AG09309 (cell line): ENCODE measurements at places on chromosomes 7 and 10.
A peak's percentile ranks its signal among the peaks of the same experiment; 100 is the strongest.

DNA sequence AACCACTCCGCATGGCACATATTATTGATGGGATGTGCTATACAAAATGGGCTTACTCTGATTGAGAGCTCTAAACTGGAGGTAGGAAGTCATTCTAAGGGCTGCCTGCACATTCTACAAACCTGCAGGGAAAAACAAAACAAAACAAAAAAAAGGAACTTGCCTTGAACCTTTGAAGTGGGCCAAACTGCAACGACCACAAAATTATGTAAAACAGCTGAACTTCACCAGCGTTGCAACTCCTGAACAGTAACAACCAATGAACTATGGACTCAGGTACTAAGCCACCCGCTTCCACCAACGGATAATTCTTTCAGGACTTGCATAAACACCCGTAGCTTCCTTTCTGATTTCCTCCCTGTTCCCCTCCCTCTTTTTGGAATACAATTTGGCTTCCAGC is 80.4 kb downstream of the ZNF248 start:
- no peak for DNase-seq

GRCh38 chr7:55177068-55177530 is 158.3 kb downstream of the EGFR start:
- DNase-seq: no peak

DNA sequence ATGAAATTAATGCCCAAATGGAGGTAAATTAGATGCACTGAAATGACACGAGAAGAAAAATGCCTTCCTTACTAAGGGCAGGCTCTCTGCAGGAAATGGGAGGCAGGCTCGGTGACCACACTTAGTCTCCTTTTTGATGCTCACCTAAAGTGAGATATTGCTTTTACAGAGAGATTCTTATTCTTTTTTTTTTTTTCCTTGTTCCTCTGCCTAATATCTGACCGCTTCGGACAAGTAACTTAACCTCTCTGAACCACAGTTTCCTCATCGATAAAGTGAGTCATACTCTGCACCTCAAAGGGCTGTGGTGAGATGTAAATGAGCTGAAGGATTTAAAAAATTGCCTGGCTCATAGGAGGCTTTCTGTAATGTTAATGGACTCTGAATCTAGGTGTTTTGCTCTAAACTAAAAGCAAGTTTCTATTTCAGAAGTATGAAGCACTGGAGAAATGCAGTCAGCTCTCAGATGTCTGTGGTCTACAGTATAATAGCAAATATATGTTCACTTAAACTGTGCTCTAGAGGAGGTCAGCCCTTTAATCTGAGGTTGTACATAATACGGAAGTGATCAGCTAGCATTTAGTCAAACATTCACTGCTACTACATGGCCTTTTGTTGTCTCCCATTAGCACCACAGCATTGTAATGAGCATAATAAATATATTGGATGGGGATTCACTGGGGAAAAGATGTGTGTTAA is 23.2 kb downstream of the NKX2-3 start:
- no peak for DNase-seq

GRCh38 chr10:73774637-73775036 is 7.2 kb upstream of the CHCHD1 start:
- DNase-seq: no peak

DNA sequence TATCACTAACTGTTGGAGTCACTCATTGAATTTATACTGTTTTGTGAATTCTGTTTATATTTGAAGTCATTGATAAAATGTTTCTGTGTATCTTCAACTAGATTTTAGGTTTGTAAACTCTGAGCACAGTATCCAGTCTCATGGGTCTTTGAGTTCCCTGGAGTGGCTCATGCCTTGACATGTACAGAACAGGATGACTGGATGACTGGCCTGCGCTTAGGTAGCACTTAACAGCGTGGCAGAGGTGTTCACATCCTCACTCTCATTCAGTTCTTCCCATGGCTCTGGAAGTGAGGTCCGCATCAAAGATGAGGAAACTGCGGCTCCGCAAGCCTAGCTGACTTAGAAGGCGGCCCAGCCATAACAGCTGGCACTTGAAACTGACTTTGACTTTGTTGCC is 576.9 kb downstream of the SUGCT start:
- DNase-seq: no peak

DNA sequence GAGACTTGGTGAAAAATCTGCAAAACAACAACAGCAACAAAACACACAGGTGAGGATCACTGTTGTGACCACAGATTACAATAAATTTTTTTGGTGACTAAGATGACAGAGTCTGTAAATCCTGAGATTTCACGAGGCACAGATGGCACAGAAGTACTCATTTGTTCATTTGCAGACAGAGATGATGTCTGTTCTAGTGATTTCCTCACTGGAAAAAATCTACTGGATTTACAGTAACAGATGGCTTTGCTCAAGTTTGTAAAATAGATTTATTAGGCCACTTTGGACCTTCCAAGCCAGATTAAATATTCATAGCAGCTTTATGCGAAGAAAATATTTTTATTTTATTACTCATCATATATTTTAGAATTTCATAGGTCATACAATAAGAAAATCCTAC is 113.5 kb upstream of the IL6 start:
- DNase-seq: peak; percentile 68

- no peak for DNase-seq
These were observed 44.1 kb upstream of the SLC39A12 start for GRCh38 chr10:17907641-17908040.

DNA sequence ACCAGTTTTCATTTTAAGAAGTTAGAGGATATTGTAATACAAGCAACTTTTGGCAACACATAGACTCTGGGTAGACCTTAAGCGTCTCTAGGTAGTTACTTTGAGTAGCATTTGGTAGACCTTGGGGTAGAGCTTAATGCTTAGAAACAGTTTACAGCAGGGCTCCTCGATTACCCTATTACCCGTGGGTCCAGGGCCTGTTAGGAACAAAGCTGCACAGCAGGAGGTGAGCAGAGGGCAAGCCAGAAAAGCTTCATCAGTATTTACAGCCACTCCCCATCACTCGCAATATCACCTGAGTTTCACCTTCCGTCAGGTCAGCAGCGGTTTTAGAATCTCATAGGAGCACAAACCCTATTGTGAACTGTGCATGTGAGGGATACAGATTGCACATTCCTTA is 173.5 kb downstream of the TSPAN12 start:
- no peak for DNase-seq

GRCh38 chr7:100901921-100902332 is 6.2 kb upstream of the ACHE start:
- no peak for DNase-seq

DNA sequence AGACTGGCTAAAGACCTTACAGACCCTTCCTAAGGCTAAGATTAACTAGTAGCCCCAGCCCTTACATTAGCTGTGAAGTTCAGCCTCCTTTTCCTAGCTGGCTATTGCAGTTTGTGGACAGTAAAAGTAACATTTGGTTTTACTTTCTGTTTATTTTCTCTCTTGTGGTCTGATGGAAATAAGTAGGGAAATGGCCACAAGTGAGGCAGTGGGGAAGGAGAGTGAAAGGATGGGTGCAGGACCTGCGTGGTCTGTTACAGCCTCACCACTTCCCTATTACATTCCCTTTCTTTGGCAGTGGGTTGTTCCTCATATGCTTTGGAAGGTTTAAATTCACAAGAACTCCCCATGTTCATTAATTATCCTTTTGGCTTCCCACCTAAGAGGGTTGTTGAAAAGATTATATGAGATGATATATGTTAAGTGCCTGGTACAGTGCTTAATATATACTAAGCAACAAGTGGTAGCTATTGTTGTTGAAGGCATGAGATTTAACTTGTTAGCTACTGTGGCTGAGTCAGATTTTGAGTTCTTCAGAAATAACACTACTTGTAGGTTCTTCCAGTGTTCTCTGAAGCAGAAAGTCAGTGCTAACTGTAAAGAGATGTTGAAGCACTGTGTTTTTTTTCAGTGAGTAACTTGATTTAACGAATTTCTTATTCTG is 181.7 kb downstream of the ST7 start:
- DNase-seq: no peak

DNA sequence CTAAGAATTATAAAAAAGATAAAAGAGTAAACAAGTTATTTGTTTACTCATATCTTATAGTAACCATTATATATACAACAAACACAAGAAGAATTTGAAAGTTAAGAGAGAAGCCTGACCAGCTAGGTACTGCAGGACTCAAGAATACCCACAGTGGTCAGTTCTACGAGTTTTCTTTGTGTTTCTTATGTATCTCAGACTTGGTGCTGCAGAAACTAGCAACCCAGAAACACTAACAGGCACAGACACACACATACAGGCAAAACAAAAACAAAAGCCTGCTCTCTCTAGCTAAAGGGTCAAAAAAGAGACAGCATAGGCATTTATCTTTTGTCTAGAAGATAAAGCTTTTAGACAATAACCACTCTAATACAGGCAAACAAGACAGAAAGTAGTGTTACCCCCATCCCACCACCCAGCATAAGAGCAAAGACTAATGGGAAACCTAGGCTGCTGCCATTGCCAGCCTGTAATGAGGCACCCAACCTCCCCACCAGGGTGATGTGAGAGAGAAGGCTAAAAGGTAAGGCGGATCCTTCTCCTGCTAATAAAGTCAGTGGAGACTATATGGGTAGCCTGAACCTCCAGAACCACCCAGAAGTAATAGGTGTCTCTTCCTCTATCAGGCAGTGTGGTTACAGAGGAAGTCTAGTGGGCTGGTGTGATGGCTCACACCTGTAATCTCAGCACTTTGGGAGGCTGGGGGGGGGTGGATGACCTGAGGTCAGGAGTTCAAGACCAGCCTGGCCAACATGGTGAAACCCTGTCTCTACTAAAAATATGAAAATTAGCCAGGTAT is 113.9 kb downstream of the DNAJC1 start:
- no peak for DNase-seq

DNA sequence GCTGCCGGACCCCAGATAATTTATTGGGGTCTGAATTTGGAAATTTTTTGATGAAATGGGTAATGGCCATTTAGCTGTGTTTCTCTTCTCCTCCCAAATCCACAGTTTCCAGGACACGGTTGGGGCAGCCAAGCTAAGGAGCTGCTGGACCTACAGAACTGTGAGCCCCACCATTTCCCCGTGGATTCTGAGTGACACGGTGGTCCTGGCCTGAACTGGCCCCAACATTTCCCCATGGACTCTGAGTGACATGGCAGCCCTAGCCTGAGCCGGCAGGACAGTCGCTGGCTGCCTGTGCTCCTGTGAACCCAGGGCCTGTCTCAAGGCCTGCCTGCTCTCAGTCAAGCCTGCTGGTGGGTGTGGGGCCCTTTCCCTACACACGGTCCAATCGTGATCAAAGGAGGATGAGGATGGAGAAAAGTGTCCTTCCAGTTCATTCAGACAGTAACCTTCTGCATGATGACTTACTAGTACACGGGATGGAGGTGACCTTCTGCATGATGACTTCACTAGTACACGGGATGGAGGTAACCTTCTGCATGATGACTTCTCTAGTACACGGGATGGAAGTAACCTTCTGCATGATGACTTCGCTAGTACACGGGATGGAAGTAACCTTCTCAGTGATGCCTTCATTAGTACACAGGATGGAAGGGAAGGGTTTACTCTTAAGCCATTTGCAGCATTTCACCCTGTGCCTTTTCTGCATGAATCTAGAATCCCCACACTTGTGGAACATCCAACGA is 359.9 kb downstream of the GLRX3 start:
- DNase-seq: no peak

DNA sequence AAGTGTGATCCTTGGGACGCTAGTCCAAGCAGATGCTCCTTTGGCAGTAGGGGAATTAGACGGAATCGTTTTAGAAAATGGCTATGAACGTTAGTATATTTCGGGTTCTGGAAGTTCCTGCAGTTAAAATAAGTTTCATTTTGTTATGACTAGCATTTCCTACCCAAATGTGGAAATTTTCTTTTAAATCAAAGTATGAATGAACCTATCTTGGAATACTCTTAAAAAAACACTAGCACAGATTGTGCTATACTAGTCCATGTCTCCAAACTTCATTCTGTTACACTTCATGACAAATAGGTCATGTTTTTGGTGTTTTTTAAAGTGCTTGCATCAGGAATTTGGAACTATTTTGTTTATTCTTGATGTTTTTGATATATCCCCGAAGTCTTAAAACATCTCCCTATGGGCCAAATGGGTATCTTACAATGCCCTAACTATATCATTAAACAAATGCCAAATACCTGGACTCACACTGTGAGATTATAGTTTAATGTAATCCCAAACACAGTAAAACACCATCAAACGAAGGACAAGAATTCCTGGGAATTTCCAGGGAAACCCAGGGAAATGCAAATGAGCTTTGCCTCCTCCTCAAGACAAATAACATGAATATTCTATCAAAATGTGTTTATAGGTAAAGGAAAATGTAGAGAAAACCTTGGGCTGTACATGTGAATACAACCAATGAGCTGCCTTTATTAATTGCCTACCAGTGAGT is 75.9 kb upstream of the PTPRZ1 start:
- no peak for DNase-seq

DNA sequence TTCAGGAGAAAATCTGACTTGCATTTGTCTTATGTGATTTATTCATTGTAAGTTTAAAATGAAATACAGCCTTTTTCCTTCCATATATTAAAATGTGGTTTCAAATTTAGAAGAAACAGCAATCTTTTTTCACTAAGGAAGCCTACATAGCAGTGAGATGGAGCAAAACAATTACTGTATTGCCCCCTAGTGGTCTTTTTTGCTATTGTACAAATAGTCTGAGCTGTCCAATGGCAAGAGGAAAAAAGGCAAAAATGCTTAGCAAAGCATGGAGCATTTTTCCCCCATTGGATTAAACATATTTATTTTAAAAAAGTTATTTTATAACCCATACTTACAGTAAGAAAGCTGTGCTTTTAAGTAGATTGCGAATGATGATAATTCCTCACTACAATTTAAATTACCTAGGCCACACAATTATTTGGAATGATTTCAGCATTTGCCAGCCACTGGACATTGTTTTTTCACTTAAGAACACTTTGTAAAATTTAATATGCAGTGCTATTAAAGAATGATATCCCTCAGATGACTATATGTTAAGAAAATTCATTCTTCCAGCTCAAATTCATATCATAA is 119.5 kb downstream of the CPED1 start:
- DNase-seq: peak; percentile 52

DNA sequence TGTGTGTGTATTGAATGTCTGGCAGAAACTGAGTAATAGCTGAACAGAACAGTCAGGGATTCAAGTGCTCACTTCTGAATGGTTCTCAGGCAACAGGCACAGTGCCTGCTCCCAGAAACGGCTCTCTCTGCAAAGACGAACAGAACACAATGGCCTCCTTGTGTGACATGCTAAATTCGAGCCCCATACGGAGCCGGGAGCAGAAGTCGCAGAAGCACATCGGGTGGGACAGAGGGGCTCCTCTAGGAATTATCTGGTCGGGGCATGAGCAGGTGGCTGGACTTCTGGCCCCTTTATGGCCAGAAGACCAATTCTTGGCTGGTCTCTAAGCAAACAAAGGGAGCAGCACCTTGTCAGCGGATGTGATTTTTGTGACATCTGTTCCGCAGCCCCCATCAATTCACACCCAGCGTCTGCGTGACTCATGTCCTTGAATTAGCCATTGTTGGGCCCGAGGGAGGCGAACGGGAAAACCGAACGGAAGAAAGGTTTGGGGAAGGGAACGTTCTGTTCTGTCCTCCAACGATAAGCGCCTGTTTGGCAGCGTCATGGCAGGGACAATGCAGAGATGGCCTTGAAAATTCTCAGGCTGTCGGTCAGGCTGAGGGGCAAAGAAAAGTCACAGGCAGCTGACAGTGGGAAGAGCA is 47.3 kb upstream of the NPTX2 start:
- no peak for DNase-seq

GRCh38 chr10:12279281-12279680 is 70.1 kb upstream of the CAMK1D start:
- no peak for DNase-seq
